Common myeloid progenitor, CD34-positive (primary cell): ENCODE measurements at places on chromosomes 6 and 20.

DNA sequence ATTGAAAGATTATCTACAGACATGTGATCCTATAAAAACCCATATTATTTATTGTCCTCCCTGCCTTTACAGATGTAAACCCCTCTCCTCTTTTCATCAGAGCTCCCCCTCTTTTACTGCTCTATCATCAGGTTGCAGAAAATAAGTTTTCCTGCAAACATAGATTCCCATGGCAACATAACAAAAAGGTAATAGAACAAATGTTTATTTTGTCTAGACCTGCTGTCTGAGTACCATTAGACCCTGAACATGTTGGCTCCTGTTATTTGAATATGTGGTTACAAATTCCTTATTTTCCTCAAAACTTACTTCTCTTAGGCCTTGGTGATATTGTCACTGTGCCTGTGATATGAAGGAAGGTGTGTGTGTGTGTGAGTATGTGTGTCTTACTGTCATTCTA is 11.5 kb downstream of the MAPK14 start:
- peak; percentile 75 for DNase-seq

GRCh38 chr6:137136065-137136464 is 37.4 kb downstream of the IL22RA2 start:
- DNase-seq, result no peak

GRCh38 chr6:16494793-16495192 is 256.4 kb downstream of the GMPR start:
- peak; percentile 76 for DNase-seq

DNA sequence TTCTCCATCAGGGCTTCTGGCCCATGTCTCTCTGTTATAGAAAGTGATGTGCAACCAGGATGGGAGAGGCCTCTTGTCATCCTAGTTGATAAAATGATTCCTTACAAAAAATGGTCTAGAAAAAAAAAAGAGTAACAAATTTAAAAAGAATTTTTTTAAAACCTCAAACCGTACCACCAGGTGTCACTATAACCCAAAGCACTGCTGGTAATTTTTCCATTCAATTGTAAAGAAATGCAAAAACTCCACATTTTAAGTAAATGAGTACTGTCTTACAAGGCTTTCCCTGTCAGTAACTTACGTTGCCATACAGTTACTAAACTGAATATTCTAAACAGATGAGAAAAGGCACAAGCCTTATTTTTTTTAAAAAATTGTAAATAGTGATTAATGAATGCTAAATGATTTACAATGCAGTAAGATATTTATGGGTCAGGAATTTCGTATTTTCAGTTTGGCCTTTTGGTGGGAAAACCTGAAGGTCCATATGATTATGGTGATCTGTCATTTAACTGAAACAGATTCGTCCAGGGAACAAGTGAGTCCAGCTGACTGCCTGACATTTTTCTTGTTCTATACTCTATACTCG is 95.4 kb downstream of the OGFRL1 start:
- peak; percentile 61 for DNase-seq

DNA sequence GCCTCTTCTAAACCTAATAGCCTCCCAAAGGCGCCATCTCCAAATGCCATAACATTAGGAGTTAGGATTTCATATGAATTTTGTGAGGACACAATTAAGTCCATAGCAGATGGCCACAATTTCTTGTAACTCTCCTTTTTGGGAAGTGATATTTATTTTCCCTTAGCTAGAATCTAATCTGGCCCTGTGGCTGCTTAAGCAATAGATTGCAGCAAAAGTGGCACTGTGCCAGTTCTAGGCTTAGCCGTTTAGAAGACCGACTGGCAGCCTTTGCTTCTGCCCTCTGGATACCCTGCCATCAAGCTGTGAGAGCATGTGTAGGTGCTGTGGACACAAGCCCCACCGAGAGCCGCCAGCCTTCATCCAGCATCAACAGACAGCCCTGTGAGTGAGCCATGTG is 15.9 kb upstream of the ADGB start:
- no peak for DNase-seq

DNA sequence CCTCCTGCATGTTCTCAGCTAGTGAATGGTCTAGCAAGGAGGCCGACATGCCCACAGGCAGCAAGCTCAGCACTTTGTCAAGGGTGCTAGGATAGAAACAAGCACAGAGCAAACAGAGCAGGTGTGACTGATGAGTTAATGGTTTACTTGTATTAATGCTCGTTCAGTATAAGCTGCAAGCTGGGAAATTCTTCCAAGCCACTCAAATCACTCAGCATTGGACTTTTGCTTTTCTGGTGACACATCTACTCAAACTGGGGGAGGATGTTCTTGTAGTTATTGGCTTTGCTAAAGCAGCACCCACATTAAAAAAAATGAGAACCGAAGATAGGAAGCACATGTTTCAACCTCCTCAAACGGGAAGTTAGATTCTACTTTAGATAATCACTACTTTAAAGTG is 43.1 kb upstream of the NEDD9 start:
- DNase-seq, result peak; percentile 73

- DNase-seq, result no peak
These were observed 77.0 kb downstream of the ADTRP start for GRCh38 chr6:11701573-11701972.
